Activated CD8-positive, alpha-beta memory T cell treated with anti-CD3 and anti-CD28 coated beads for 48 hours (primary cell): ENCODE measurements at places on chromosomes 12 and 14.

GRCh38 chr12:21165048-21165447 is 34.1 kb downstream of the SLCO1B1 start:
- no peak for DNase-seq

- no peak for DNase-seq
Observed at GRCh38 chr12:80946591-80946990, 8.9 kb upstream of the LIN7A start.

DNA sequence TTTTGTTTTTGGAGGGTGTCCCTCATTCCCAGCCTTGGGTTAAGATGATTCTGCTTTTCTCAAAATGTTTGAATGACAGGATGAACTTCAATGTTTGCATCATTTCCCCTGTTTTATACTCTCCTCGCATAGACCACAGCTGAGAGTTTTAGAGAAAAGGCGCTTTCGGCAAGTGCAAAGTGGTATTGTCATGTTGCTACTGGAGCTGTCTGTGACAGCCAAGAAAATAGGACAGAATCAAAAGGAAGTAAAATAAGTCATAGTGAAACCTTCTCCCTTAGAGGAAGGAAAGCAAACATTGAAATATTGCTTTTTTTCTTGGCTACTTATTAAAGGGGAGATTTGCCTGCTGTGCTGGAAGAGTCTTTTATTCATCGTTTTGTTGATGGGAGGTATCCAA is 33.5 kb upstream of the ARHGAP5 start:
- no peak for DNase-seq

DNA sequence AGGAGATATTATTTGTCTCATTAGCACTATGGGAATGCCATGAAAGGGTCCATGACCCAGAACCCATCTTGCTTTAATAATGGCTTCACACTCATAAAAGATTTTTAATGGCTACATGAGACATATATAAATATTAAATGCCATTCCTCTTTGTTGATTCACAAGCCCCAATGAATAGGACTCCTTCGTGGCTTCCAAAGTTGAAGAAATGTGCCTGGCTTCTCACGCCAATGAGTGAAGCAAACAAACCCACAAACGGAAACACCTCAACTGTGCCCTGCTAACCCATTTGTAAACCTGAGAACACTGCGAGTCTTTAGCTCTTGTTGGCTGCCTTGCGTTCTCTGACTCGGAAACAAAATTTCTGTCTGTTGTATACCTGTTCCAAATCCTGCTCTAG is 381.7 kb upstream of the DDHD1 start:
- DNase-seq = no peak

- DNase-seq = no peak
Observed at GRCh38 chr12:124833693-124834122, 30.0 kb downstream of the SCARB1 start.

DNA sequence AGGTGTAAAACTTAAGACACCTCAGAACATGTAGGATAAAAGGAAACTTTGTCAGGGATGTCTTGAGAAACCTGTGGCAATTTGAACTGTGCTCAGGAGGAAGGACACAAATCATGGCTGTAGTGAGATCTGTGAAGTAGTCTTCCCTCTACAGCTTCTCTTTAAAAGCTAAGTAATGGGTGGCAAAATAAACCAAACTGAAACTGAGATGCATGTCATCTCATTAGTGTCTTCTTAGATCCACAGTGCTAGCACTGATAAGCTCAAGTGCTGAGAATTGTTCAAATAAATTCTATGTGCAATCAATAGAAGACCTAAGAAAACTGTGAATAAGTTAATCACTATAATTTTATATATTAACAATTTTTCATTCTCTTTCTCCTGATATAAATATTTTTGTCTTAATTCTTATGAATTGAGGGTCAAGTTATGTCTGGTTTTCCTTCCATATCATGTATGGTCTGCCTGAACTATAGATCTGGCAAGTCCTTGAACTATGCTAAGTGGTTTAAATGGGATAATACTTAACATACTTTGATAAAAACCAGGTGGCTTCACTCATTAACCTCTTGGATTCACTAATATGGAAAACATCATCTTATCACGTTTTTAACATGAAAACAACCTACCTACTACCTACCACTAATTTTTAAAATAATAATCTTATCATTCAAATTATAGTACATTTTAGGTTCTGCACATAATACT is 27.2 kb downstream of the SYT1 start:
- DNase-seq = no peak
